ENCODE measurements at places on chromosomes 3 and 15.

DNA sequence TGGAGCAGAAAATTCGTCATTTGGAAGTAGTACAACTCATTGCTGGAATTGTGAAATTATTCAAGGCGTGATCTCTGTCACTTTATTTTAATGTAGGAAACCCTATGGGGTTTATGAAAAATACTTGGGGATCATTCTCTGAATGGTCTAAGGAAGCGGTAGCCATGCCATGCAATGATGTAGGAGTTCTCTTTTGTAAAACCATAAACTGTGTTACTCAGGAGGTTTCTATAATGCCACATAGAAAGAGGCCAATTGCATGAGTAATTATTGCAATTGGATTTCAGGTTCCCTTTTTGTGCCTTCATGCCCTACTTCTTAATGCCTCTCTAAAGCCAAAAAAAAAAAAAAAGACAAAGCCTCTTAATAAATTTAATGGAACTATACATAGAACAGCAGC, 5.5 kb upstream of the TIMMDC1 start:
- no peak for DNase-seq

DNA sequence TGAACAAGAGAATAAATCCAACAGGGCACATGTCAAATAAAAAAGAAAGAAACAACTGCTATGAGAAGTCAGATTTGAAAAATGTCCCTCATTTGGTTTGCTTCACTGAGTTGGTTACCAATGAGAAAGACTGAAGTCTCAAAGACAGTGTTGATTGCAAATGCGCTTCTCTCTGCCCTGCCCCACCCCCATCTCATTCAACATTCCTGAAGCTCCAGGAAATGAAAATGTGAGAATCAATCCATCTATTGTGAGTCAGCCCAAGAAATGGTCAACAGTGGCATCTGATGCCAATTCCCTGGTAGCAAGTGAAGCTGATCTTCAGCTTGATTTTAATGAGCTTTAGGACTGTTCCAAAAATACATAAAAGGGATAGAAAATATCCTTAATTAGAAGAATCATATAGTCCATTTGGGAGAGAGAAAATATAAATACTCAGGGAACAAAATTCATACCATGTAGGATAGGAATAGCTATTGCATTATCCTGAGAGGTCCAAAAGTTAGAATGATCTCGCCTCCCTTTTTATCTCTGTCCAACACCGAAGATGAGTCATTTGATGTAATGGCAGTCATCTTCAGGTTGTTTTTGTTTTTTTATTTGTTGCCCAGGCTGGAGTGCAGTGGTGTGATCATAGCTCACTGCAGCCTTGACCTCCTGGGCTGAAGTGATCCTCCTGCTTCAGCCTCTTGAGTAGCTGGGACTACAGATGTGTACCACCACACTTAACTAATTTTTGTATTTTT, 200.3 kb upstream of the UMPS start:
- no peak for DNase-seq

DNA sequence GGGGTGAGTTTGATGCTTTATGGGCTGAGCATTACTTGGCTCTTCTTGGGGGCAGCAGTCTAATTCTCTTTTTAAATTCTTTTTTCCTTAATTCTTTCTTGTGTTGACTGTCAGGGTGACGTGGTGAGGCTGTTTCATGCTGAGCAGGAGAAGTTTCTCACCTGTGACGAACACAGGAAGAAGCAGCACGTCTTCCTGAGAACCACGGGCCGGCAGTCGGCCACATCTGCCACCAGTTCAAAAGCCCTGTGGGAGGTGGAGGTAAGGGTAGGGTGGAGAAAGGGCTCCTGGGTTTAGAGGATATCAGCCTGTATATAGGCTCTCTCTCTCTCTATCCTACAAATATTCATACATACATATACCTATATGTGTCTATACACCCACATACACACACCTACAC, 152.3 kb downstream of the ITPR1 start:
- no peak for DNase-seq

DNA sequence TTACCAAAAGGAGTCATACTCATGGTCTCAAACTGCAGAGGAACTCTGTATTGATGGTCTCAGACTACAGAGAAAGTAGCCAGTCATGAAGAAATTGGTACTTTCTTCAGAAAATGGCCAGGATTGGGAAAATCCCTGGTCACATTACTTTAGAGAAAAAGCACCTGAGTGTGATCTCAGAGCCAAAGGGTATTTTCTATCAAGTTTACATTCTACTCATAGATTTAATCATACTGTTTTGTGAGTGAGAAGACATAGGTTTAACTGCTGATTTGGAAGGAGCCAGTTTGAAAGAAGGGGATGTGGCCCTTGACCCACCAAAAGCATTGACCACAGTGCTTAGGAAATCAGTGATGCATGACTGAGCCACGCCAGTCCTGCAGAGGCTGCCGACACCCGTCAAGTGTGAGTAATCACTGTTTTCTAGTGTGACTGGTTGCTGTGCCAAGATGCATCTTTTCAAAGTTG, 203.6 kb downstream of the AKAP13 start:
- no peak for DNase-seq

DNA sequence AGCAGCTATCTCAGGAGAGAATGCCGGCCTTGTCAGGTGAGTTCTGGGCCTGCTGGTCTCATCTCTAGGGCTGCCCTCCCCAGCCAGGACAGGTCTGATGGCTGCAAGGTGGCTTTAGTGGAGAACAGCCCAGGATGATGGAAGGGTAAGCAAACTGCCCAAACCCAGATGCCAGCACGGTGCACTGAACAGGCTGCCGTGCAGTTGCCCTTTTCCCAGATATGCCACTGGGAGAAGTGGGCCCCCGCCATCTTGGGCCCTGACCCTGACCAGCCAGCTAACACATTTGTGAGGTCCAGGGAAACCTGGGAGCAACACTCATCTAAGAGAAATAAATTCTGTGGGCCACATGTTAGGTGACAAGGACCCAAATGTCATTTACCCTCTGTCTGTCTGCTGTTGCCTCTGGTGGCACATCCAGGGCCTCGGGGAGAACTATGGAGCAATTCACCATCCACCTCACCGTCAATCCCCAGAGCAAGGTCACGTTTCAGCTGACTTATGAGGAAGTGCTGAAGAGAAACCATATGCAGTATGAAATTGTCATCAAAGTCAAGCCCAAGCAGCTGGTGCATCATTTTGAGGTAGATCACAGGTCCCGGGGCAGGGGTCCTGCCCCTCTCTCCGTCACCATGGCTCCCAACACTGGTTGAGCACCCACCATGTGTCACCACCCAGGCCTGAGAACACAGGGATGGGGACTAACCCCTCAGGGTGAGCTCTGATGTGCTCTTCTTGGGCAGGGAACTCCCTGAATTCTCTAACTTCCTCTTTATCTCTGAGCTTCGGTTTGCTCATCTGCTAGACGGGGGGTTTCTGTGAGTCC, 1.8 kb downstream of the ITIH1 start:
- DNase-seq = no peak

- DNase-seq = no peak
Measured at GRCh38 chr3:187498211-187498724, 130.1 kb downstream of the RTP4 start.

- no peak for DNase-seq
Measured at GRCh38 chr15:39246523-39246922, 334.4 kb upstream of the THBS1 start.

- no peak for DNase-seq
Measured at GRCh38 chr3:3068358-3068881, 41.8 kb downstream of the IL5RA start.
